Activated CD4-positive, alpha-beta T cell treated with anti-CD3 and anti-CD28 coated beads, Interleukin-2, amount 10 ng/mL, durations not matched to agents 24 days and 14 days (primary cell): ENCODE measurements at places on chromosomes 7 and 10. TPM values are rescaled to one million over a fixed set of nuclear protein-coding genes. Genes with fewer than 3 reads are reported as not detected.

- peaks cover 20% of the 10 kb centered on the region for H3K36me3 ChIP-seq
- H3K4me3 ChIP-seq, result peak overlapping the region; percentile 89
- DNase-seq, result no peak
- H3K4me1 ChIP-seq, result peaks cover 29% of the 10 kb centered on the region
Measured at GRCh38 chr7:73555411-73555982, 2.0 kb downstream of the BCL7B start.

- H3K27ac ChIP-seq, result no peak within 1 kb of the TSS
- H3K4me3 ChIP-seq, result no peak within 1 kb of the TSS
- peaks cover 13% of the 10 kb centered on the region for H3K4me1 ChIP-seq
- H3K27me3 ChIP-seq, result peaks cover 56% of the 10 kb centered on the region
- DNase-seq, result no peak
Measured at GRCh38 chr10:133237588-133238465, at the start of gene VENTX. VENTX (plus strand) TSS chr10:133237855; CDS start chr10:133237915, 60 bp downstream.

DNA sequence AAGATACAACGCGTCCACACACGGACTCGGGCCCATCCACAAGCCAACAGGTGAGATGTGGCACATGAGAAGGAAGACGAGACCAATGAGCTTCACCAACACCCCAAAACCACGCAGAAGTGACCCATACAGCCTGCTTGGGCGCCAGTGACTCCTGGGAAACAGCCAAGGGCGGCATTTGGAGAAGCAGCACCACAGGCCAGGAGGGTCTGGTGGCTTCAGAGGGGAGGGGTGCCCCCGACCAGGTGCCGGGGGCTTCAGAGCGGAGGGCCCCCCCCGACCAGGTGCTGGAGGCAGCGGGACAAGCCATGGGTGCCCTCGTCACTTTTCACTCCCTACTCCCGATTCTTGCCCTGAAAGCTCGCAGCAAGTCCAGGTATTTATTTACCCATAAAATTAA lies 140.1 kb downstream of the DIP2C start:
- H3K36me3 ChIP-seq, result no peaks in the 10 kb centered on the region
- no peak overlapping the region for H3K27ac ChIP-seq
- DNase-seq, result no peak
- H3K27me3 ChIP-seq, result peaks cover 5% of the 10 kb centered on the region
- H3K4me1 ChIP-seq, result no peaks in the 10 kb centered on the region

DNA sequence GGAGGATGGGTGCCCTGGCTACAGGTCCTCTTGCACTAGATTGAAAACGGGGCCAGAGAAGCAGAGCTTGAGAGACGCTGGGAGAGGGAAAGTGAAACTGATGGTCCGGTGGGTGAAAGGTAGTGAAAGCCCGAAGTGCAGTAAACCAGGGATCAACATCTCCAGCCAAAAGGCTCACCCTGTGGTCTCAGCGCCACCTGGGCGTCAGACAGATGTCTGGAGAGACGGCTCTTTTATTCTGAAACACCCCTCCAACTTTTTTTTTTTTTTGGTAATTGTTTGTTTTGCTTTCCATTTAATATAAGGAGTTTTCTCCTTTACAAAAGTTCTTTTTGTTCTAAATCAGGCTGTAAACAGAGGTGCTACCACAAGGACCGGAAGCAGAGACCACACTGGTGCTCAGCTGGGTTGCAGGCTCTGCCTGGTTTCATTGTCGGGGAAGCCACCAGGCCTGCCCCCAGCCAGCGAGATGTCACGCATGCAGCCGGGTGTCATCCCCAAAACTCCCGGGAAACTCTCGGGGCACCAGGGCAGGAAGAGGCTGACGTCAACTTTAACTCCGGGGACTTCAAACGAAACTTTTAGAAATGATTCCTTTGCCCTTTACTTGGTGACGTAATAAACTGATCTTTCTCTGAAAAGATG lies 11.2 kb downstream of the IL2RA start:
- DNase-seq, result peak; percentile 98
- H3K4me3 ChIP-seq, result peak overlapping the region; percentile 81
- H3K4me1 ChIP-seq, result peaks cover 82% of the 10 kb centered on the region
- H3K27me3 ChIP-seq, result no peaks in the 10 kb centered on the region

DNA sequence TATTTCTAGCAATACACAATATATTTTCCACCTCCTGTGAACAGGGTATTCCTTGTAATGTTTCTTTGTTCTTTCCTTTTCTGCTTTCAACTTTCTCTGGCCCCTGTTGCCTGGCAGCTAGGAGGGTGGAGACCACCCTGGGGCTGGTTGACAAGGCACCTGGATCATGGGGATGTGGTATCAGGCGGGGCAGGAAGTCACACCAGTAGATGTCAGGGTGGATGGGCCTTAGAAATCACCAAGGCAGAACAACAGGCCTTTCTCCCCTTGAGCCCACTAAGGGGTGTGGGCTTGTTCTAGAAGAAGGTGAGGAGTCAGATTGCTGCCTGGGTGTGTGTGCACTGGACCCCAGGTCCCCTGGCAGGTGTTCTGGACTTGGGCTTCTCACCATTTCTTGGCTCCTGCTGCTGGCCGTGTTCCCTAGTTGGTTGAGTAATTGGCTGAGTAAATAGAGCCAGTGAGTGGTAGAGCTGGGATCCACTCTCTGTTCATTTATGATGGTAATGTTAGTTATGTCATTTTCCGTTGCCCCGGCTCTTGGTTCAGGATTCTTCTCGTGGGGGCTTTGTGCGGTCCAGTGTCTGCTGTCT lies 24.9 kb downstream of the ZNF783 start:
- H3K4me1 ChIP-seq, result peaks cover 35% of the 10 kb centered on the region
- H3K27me3 ChIP-seq, result no peaks in the 10 kb centered on the region
- peak overlapping the region; percentile 57 for H3K4me3 ChIP-seq
- peak; percentile 65 for DNase-seq
- peak overlapping the region; percentile 55 for H3K27ac ChIP-seq

- H3K27ac ChIP-seq, result no peak overlapping the region
- H3K36me3 ChIP-seq, result no peaks in the 10 kb centered on the region
- no peaks in the 10 kb centered on the region for H3K27me3 ChIP-seq
- H3K4me1 ChIP-seq, result no peaks in the 10 kb centered on the region
- DNase-seq, result no peak
- H3K4me3 ChIP-seq, result no peak overlapping the region
Measured at GRCh38 chr7:28808796-28809533, 149.2 kb downstream of the TRIL start.

DNA sequence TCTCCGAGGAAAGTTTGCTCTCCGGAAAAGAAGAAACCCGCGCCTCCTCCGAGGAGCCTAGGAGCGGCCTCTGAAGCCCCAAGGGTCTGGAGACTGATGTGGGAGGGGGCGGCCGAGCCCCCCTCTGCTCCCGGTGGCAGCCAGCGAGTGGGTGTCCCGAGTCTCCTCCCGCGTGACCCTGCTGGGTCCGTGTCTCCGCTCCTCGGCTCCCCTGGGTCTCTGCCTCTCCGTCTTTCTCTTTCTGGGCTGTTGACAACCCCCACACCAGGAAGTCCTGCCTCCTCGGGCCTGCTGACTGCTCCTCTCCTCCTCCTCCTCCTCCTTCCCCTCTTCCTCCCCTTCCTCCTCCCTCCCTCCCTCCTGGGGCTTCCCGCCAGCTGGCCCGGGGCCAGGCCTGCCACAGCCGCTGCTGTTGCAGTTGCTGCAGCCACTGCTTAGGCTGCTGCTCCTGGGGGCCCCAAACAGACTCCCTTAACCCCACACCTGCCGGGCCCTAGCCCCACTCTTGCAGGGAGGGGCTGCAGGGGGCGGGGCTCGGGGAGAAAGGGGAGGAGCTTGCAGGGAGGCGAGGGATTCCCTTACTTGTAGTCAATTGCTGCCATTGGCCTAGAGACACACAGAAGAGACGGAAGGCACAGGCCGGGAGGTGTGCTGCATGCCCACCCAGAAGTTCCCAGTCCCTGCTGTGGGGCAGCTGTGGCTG lies at the start of gene TSC22D4:
Gene TSC22D4 (minus strand): TSS at position 257 of the 703 bp plus-strand sequence. CDS start 1,176 bp downstream, outside the sequence.
- H3K36me3 ChIP-seq, result peaks cover 35% of the 10 kb centered on the region
- peak within 1 kb of the TSS; percentile 92 for H3K4me3 ChIP-seq
- H3K27me3 ChIP-seq, result no peaks in the 10 kb centered on the region
- H3K4me1 ChIP-seq, result peaks cover 35% of the 10 kb centered on the region
- DNase-seq, result peak; percentile 96

DNA sequence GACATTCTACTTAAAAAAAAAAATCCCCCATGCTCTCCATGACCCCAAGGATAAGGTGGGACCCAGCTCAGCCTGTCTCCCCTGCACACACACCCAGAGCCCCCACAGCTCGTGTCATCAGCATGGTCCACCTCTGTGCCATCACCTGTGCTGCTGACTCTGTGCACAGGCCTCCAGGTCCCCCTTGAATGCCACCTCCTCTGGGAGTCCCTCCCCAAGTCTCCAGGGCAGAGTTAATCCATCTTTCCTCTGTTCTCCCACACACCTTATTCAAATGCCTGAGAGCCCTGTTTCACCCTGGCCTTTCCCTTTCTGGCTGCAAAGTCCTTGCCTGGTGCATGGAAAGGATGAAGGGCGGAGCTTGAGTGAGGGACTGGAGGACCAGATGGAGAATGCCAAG lies 194.1 kb upstream of the LYZL2 start:
- H3K4me1 ChIP-seq, result peaks cover 2% of the 10 kb centered on the region
- no peak overlapping the region for H3K4me3 ChIP-seq
- no peak overlapping the region for H3K27ac ChIP-seq
- no peaks in the 10 kb centered on the region for H3K36me3 ChIP-seq
- no peaks in the 10 kb centered on the region for H3K27me3 ChIP-seq

DNA sequence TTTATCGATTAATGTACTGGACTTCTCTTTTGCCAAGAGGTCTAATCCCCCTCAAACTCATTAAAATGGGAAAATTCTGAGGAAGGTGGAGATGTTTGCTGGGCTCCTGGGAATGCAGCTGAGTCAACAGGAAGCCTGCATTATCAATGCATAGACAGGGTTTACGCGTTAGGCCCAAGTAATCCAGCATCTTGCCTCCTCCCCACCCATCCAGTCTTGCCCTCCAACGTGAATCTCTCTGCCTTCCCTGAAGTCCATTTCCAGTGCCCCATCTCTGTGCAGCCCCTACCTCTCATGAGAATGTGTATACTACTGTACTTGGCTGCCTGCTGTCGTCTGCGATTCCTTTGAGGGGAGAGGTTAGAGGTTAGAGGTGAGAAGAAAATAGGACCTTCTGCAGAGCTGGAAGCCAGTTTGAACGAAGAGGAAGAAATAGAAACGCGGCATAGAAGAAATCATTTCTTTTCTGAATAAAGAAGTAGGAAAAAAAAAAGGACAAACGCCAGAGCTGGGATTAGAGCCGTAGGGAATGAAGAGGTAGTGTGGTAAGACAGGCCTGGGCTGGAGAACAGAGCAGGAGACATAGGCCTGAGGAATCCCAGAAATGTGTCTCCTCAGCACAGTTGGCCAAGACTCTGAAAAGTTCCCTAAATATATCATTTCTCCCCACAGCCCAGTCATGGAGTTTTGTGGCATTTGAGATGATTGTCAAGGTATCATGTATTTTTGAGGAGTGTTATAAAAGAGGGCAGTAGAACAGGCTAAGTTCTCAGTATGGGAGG lies 75.6 kb downstream of the MYOF start:
- peaks cover 3% of the 10 kb centered on the region for H3K36me3 ChIP-seq
- no peak overlapping the region for H3K4me3 ChIP-seq
- DNase-seq, result no peak
- H3K27me3 ChIP-seq, result no peaks in the 10 kb centered on the region
- H3K27ac ChIP-seq, result no peak overlapping the region

The TET1 gene
- 0.96 and 1.2 TPM in 2 replicates for total RNA-seq

The AKR1C8 gene
- total RNA-seq, result not detected in 2 replicates

The ZNF92 gene
- total RNA-seq, result 12.9 and 15.0 TPM in 2 replicates

The HTR5A gene
- not detected in 2 replicates for total RNA-seq
